ENCODE measurements at places on chromosomes 11 and 22.
A peak's percentile ranks its signal among the peaks of the same experiment; 100 is the strongest.

DNA sequence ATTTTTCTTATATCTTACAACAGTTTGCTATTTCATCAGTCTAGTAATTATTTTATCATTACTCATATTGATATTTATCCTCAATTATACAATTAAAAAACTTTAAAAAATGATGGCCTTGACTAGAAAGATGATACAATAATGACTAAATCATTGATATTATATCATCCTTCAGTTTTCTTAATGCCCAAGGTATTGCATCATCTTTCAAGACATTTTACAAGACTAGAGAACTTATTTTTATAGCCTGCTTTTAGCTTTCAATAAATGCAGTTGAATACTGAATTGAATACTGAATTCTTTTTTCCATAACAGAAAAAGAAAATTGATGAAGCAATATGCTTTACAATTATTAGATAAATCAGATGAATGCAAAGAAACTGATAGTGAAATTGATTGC, 886.5 kb upstream of the LRRC4C start:
- DNase-seq = no peak

DNA sequence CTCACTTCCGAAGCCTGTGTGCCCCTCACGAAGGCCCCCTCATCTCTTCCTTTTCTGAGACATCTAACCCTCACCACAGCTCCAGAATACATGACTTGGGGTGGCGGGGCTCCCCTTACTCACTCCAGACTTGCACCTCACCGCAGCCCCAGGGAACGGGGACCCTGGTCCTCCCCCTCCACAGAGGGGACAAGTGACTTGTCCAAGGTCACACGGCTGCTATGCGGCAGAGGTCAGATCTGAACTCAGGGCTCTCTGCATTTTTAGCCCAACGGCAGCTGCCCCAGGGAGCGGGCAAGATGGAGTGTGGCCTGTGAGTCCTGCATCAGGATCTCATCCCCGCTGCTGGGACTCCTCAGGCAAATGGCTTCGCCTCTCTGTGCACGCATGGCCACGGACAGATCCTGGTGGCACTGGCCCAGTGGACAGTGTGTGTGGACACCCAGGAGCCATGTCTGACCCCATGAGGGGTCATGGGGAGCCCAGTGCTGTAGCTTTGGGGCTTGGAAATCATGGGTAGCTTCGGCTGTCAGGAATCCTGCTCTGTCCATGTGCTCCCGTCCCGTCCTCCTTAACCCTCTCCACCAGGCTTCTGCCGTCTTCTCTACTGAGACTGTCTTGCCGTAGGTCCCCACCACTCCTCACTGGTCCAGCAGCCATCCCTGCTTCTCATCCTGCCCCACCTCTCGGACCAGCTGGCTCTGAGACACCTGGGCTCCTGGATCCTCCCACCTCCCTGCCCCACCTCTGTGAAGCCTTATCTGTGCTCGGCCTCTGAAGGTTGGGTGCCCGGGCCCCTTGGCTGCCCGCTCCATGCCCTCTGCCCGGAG, 48.0 kb upstream of the CARS1 start:
- DNase-seq = no peak

DNA sequence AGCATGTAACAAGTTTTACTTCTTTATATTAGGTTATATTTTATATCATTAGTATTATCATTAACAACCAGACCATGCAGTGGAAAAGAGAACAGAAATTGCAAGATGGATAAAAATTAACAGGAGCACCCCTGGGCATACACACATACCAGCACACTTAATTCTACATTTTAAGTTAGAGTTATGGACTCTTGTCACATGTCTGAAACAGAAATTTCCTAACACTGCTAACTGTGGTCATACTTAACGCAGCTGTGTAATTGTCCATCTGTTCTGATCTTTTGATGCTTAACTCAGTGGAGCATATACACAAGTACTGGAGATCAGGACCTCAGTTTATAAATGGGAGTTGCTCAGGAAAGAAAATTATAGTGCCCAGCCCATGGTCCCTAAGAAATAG, 358 bp downstream of the OR52H1 start:
- no peak for DNase-seq

DNA sequence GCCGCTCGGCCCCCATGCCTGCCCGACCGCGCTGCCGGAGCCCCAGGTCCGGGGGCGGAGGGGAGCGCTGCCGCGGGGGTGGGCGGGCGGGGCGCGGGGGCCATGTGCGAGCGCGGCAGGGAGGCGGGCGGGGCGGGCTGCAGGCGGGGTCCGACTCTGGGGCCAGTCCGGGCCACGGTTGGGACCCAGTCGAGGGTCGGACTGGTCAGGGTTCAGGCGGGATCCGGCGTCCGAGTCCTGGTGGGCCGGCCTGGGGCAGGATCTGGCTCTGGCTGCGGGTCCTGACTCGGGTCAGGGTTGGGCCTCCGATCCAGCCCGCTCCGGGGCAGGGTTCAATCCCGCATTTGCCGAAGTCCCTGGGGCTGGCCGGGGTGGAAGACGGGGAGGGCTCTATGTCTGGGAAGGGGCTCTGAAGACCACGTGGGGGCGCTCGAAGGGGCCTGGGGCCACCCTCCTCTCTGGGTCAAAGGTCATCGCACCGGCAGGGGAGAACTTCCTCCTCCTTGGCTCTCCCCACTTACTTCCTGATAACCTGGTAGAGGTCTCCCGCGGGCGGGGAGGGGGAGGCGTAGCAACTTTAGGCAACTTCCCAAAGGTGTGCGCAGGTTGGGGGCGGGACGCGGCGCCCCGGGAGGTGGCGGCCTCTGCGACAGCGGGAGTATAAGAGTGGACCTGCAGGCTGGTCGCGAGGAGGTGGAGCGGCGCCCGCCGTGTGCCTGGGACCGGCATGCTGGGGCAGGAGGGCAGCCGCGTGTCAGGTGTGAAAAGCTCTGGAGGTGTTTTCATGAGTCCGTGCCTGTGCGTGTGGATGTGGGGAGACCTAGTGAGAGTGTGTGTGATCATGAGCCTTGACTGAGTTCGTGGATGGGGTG, 603 bp downstream of the ESRRA start:
- peak; percentile 73 for DNase-seq

GRCh38 chr11:116925050-116925449, 87.6 kb upstream of the APOA1 start:
- DNase-seq = peak; percentile 22

Measured in NCI-H82 (cell line).